ENCODE measurements at places on chromosomes 1 and 21. TPM values are rescaled to one million over a fixed set of nuclear protein-coding genes. Genes with fewer than 3 reads are reported as not detected.

MSH4 gene
- total RNA-seq: 0.51 TPM

ATAD3C gene
- total RNA-seq: 1.3 TPM

NFASC gene
- 4.4 TPM for total RNA-seq

DNA sequence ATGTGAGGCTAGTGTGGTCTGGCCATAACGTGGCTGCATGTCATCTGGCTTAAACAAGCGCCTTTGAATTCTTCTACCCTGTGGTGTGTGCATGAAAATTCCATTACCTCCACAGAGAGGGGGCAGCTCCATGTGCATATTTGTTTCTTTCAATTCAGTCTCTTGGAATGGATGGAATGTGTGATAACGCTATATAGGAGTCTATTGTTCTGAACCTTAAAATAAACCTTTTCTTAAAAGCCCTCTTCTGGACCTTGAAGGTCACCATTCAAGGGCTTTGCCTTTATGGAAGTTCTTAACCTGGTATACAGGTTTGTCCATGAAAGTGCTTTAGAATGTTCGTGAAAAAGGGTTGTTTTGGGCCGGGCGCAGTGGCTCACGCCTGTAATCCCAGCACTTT lies 118.2 kb upstream of the ADGRL2 start:
- DNase-seq: no peak

- DNase-seq: peak; percentile 96
These were observed 2.8 kb downstream of the TGFB2 start for GRCh38 chr1:218347723-218348627.

GRCh38 chr1:23434260-23434775 lies 9.8 kb upstream of the TCEA3 start:
- DNase-seq: no peak

DNA sequence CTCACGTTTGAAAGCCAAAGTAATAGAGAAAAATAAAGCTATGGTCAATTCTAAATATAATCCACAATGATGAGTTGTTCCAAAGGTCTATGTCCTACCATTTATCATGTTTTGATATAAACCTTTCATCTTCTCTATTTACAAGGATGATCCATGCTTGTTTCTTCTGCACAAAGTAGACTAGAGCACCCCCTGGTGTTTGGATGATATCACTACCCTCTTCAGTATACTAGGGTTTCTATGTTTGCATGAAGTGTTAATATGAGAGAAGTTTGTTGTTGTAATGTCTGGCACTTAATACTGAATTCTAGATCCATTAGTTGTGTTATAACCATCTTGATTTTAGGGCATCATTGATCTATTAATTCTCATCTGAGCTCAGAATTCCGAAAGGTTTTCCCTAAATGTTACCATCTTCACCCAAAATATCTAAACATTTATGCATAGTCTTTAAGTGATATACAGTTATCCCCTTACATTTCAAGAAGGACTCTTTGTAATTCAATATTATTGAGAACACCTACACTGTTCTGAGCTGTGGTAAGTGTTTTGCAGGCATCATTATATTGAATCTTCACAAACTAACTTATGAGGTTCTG lies 21.1 kb downstream of the CLDN8 start:
- DNase-seq: peak; percentile 43

GRCh38 chr21:26471099-26471471 lies 102.0 kb downstream of the CYYR1 start:
- DNase-seq: peak; percentile 22

DNA sequence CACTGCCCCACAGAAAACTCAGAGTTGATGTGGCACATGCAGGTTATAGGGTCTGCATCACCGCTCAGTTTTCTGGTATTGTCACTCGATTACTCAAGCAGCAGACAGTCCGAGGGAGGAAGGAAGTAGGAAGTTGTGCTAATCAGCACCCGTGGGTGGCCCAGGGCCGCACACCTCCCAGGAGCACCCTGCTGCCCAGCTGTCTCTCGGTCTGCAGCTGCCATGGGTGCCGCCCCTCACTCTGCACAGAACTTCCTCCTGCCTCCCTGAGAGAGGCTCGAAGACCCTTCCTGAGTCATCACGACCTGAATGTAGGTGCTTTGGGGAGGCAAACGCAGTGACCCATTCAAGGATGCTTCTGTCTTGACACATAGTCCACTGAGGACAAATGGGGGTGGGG lies 4.2 kb upstream of the TFF3 start:
- DNase-seq: no peak

GRCh38 chr1:204894606-204895005 lies 23.9 kb downstream of the NFASC start:
- DNase-seq: no peak

DNA sequence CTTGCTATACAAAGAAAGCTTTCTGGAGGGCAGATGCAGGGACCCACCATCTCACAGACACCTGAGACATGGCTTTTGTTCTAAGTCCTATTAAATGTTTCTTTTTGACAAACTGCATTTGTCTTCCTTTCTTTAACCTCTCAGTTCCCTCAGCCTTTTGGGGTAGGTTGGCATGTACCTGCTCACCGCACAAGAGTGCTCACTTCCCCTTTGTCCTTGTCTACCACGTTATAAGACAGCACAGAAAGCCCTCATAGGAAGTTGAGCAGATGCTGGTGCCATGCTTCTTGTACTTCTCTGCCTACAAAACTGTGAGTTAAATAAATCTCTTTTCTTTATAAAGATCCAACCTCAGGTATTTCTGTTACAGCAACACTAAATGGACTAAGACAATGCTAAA lies 31.9 kb upstream of the RGS21 start:
- no peak for DNase-seq

- no peak for DNase-seq
These were observed 125.9 kb upstream of the GREM2 start for GRCh38 chr1:240737766-240738265.

DNA sequence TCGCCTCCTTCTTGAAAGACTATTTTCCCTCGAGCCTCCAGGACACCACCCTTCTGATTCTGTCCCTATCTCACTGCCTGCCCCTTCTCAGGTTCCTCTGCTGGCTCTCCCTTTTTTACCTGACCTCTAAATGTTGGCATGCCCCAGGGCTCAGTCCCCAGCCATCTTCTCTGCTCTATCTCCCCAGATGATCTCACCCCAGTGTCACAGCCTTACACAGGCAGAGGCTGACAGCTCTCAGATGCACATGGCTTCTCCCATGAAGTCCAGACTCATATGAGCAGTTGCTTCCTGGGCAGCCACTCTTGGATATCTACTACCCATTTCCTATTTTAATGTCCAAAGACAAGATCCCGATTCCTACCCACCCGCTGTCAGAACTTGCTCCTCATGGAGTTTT lies 37.5 kb downstream of the RXRG start:
- DNase-seq: no peak
